Motor neuron (in vitro differentiated cells): ENCODE measurements at places on chromosomes 13 and 19.
A peak's percentile ranks its signal among the peaks of the same experiment; 100 is the strongest.

DNA sequence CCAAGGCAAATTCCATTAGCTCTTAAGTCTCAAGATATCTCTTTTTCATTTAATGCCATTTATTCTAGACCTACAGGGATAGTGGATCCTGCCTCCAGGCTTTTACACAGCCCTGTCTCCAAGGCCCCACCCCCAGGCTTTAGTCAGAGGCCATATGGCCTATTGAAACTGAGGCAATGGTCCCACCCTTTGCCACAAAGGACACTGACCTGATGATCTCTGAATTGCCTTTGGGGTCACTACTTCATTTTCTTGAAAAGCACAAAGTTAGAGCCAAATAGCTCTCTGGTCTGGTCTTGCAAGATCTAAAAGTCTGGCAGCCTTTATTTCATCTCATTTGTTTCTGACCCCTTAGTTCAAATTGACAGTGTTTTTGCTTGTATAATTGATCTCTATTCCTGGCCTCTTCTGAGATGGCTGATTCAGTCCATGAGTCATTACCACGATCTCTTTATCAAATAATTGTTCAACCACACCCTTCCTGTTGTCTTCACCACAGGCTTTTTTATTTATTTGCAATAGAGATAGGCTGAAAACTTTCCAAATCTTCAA lies 209.8 kb downstream of the FGF14 start:
- ATAC-seq = peak; percentile 95

GRCh38 chr13:112103961-112104880 lies 37.3 kb downstream of the SOX1 start:
- ATAC-seq = peak; percentile 12

DNA sequence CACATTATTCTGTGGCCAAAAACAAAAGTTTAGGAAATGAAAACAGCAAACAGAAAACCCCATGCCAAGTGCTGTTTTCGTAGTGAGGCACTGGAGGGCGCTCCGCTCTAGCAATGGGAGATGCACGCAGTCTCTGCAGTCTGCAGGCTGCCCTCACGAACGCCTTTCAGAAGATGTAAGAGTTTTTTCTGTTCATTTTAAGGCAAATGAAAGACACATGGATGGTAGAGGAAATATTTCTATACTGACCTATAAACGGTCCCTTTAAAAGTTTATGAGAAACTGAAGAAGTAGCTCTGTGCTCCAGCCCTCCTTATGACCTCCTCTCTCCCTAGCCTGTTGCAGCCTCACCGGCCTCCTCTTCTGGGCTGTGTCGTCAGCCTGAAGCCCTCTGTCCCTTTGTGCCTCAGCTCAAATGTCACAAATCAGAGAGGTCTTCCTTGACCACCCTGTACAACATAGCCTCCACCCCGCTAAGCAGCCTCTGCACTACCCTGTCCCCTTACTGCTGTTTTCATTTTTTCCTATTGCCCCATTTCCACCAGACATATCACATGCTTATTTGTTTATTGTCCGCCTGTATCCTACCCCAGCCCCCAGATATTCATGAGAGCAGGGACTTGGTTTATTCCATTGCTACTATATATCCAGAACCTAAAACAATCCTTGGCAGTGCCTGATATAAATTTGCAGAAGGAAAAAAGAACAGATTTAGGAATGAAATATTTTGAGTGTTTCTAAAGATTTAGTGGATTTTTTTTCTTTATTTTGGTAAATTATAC lies 116.4 kb downstream of the TM9SF2 start:
- ATAC-seq = peak; percentile 64

GRCh38 chr13:28734906-28735305 lies 16.1 kb upstream of the SLC46A3 start:
- no peak for ATAC-seq

DNA sequence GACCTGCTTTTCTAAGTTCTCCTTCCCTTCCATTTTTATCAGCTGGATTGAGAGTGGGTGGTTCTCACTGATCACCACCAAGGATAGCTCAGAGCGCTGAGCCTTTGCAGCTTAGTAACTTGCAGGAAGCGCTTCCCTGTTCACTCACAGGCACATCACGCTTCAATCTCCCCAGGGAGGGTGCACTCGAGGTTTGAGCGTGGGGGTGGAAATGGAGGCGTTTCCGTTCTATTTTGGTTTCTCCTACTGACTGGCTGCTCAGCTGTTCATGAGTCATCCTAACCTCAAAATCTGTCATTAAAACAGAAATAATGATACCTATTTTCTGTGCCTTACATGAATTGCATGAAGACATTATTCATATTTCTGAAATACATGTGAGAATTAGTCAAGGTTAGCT lies 292.1 kb downstream of the SPRY2 start:
- peak; percentile 68 for ATAC-seq

DNA sequence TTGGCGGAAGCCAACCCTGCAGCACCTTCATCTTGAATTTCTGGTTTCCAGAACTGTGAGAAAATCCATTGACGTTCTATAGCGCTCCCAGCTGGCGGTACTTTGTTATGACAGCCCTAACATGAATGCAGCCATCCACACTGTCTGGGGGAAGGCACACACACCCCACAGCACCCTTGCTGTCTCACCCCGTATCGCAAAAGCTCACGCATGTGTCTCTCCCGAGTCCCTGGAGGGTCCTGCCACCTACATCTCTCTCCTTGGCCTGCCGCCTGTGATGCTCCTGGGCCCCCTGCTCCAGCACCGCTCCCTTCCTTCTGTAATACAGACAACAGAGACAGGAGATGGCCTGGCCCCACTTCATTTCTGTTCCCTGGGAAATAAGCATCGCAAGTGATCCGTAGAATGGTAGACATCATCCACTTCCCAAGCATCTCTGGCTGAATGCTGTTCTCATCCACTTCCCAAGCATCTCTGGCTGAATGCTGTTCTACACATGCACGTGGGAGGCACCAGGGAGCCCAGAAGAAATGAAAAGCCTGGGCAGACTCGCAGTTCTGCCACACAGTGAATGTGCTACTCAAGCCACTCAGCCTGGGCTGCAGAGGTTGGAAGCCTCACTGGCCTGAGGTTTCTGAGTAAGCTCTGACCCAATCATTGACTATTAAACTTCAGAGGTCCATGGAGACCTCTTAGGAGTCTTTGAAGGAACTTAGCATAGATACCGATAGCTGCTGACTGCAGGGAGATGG lies 29.6 kb downstream of the EPN1 start:
- ATAC-seq = peak; percentile 12

DNA sequence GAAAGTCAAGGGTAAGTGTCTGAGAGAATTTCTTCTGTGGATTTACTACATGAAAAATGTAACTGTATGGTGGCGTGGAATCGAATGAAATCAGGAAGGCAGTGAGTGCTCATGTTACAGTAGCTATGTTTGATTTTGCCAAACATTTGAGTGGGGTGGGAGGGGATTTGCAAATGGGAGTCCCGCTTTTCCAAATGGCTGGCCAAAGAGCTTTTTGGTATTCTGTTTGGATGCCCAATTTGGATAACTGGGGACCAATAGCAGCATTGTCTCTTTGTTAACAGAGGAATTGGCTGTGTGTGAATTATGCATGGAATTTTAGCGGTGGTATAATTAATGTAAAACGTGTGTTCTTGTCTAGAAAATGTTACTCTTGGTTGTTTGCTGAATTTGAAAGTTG lies 17.8 kb downstream of the HNRNPM start:
- peak; percentile 14 for ATAC-seq
